Stimulated activated CD4-positive, alpha-beta T cell treated with anti-CD3 and anti-CD28 coated beads, TNF-alpha, amount 100 ng/mL, for 48 hours (primary cell): ENCODE measurements at places on chromosomes 1 and 21.
A peak's percentile ranks its signal among the peaks of the same experiment; 100 is the strongest.

DNA sequence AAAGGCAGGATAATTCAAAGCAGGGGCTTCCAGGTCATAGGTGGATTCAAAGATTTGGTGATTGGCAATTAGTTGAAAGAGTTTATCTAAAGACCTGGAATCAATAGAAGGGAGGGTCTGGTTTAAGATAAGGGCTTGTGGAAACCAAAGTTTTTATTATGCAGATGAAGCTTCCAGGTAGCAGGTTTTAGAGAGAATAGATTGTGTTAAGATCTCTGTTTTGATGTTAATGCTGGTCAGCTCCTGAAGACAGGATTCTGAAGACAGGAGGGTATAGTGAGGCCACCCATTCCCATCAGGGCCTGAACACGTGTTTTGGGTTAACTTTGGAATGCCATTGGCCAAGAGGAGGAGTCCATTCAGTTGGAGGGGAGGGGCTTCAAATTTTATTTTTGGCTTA, 6.1 kb upstream of the PTBP2 start:
- DNase-seq, result no peak

- DNase-seq, result no peak
These were observed 11.4 kb upstream of the KLHL12 start for GRCh38 chr1:202938287-202938925.

DNA sequence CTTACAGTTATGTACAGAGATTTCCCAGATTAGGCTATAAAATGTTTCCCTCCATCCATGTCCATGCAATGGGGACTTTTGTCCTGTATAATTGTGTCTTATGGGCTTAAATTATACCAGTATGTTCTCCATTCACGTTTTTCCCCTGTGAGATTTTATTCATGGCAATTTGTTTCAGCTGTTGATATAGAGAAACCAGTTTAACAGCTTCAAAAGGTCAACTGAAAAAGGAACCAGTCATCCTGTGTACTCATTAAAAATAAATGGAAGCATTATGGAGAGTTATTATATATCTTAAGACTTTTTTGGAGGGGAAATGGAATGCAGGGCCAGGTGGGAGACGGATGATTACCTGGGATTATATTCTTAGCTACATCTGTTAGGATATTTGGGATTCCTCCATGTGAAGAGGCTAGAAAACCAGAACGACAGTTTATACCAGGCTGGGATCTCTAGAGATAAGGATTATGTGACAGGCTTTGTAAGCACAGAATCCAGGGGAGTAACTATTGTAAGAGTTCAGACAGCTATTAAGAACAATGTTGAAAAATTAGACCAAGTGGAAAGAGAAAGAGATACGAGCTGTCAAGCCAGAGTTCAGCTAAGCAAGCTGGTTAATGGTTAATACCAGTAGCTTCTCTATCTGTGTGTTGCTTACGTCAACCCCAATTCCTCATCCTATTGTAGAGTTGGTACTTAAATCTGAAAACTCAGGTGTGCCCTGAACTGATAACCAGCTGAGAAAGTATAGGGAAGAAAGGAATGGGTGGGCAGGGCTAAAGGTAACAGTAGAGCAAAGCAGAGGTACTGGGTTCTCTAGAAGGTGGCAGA, 12.4 kb upstream of the ZNF697 start:
- no peak for DNase-seq

GRCh38 chr1:181324797-181325616, 158.3 kb upstream of the CACNA1E start:
- DNase-seq, result peak; percentile 23

DNA sequence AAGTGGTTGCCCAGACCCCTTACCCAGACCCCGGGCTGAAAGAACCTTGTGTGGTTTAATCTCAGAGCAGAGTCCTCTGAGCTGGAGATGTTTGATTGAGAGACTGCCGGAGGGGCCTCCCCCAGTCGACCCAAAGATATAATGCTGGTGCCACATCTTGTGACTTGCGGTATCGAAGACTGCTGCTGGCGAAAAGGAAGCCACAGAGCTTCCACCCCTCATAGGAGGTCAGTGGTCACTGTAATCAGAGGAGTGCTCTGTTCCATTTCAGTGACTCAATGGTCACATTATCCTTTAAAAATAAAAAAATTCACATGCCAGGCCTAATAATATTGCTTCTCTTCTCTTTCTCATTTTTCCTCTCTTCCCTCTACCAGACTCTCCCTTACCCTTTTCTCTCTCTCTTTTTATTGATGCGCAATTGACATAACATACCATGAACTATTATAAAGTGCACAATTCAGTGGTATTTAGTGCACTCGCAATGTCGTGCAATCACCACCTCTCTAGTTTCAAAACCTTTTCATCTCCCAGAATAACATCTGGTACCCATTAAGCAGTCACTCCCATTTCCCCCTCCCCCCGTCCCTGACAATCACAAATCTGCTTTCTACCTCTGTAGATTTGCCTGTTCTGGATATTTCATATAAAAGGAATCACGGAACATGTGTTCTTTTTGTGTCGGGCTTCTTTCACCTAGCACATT, 52.6 kb upstream of the LYST start:
- DNase-seq, result no peak

GRCh38 chr1:94358630-94359599, 59.3 kb upstream of the ABCD3 start:
- no peak for DNase-seq

- DNase-seq, result no peak
These were observed 5.9 kb downstream of the ADPRS start for GRCh38 chr1:36094621-36095061.

- DNase-seq, result no peak
These were observed at the start of gene ENAH for GRCh38 chr1:225652729-225653462. Gene ENAH, minus strand, starts transcription at chr1:225653123. Its CDS starts 433 bp downstream, at chr1:225652690.

DNA sequence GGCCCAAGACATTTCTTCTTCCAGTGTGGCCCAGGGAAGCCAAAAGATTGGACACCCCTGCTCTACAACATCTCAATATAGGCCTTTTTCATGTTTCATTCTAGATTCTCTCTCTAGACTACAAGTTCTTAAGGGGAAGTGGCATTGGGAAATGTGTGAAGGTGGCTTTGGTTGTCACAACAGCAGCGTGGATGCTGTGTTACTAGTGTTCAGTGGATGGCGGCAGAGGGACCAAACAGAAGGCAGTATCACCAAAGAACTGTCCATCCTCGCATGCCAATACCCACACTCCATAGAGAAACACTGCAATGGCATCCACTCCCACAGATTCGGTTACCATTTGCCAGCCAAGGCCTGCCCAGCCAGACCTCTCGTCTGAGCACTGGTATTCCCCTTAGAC, 24.3 kb upstream of the IFNAR2 start:
- no peak for DNase-seq

GRCh38 chr1:219506473-219506899, 106.4 kb downstream of the ZC3H11B start:
- DNase-seq, result no peak
